IPS-NIHi11 (cell line): ENCODE measurements at places on chromosomes 16 and 17.

GRCh38 chr16:14965328-14965727, 9.5 kb upstream of the PDXDC1 start:
- no peak for DNase-seq

- DNase-seq, result no peak
Observed at GRCh38 chr17:74745548-74746177, 2.8 kb upstream of the NHERF1 start.

DNA sequence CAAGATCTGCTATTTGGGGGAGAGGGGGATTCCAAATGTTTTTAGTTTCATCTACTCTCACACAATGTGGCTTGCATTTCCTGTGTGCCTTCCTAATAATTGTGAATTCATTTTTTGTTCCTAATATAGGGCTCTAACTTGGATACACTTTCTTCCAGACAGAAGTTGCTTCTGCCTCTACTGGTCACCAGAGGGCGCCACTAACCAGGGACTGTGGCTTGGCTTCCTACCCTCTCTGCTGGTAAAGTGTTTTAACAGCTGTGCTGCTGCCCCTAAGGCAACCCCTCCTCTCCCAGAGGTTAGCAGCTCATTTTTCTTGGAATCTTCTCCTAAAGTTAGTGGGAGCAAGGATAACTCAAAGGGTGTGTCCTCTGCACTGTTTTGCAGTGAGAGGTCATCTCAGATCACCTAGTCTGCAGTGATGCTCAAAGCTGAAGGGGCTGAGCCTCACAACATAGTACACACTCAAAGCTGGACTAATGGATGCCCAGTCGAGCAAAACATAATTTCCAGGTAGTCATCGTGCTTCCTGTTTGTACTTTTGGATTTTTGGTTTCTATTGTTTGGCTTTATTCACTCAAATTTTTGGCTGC, 5.0 kb upstream of the PRSS54 start:
- DNase-seq, result peak; percentile 75

GRCh38 chr16:86216591-86216990, 293.7 kb upstream of the FOXF1 start:
- no peak for DNase-seq

DNA sequence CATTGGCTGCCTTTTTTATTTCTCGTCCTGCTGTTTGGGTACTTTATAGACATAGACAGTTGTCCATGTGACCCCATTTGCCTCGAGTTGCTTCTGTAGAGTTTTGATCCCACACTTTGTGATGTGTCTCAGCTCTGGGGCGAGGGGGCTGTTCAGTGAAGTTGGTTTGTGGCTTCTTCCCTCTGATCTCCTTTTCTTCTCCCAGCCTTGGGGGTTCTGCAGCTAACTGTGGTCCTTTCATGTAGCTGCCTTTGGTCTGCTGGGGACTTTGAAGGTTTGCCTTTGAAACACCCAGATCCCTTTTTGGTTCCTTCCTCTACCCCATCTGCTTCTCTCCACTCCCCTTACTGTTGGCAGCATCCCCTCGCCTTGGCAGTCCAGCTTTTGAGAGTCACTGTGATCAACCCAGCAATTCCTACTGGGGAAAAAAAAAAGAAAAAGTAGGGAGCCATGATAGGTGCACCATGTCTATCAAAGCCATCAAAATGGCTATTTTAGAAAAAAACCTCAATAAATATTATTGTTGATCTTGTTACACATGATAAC, 728.8 kb upstream of the RBFOX1 start:
- DNase-seq, result no peak

DNA sequence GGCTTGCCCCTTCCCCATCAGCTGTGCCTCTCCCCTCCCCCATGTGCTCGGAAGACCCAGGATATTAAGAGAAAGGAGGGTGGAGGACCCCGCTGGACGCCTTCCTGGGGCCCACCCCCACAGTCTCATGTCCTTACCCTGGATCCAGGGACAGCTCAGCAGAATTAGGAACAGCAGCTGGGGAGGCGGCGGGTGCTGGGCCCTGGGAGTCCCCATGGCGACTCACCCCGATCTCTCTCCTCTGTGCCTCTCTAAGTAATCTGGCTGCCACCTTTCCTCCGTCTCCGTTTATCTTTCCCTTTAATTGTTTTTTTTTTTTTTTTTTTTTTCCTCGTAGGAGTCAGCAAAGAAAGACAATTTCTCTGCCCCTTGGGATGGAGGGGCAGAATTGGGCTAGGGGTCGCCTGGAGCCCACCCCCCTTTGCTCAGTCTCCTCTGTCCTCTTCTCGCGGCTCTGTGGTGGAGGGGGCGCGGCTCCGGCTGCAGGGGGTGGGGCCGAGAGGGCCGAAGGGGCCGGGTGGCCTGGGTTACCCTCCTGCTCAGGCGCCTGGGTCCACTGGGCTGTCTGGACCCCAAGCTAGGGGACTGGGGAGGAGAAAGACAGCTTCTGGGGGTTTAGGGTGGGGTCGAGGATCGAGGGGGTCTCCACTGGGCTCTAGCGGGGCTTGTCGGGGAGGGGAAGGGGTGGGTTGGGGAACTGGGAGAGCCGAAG, 390 bp downstream of the SEZ6L2 start:
- DNase-seq, result peak; percentile 86

- DNase-seq, result peak; percentile 65
Observed at GRCh38 chr17:17535957-17536356, 39.8 kb upstream of the RASD1 start.

GRCh38 chr16:50229149-50229726, 37.1 kb upstream of the ADCY7 start:
- no peak for DNase-seq

GRCh38 chr16:88458039-88458772, 5.1 kb downstream of the ZFPM1 start:
- no peak for DNase-seq

- DNase-seq, result no peak
Observed at GRCh38 chr17:62611728-62612127, 15.7 kb upstream of the MRC2 start.

DNA sequence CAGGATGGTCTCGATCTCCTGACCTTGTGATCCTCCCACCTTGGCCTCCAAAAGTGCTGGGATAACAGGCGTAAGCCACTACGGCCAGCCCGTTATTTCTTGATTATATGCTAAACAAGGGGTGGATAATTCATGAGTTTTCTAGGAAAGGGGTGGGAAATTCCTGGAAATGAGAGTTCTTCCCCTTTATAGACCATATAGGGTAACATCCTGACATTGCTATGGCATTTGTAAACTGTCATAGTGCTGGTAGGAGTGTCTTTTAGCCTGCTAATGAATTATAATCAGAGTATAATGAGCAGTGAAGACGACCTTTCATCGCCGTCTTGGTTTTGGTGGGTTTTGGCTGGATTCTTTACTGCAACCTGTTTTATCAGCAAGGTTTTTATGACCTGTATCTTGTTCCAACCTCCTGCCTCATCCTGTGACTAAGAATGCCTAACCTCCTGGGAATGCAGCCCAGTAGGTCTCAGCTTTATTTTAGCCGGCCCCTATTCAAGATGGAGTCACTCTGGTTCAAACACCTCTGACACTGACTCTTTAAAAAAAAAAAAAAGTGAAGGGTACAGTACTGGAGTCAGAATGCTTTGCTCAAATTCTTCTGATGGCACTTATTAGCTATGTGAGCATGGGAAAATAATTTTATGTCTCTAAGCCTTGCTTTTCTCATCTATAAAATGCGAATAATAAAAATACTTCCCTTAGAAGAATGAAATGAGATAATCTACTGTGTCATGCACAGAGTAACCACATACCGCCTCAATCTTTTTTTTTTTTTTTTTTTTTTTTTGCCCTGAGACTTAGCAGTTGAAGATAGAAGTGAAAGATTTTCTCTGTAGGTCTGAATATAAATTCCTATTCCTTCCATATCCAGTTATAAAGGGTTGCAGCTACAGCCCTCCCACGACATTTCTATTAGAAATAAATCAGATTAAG, 5.1 kb upstream of the CALCOCO2 start:
- DNase-seq, result no peak
